ENCODE measurements at places on chromosomes 5 and 9.

- DNase-seq: no peak
Measured at GRCh38 chr5:128881502-128882018, 83.7 kb upstream of the SLC27A6 start.

GRCh38 chr5:116388564-116389258 is 185.9 kb downstream of the SEMA6A start:
- peak; percentile 43 for DNase-seq

DNA sequence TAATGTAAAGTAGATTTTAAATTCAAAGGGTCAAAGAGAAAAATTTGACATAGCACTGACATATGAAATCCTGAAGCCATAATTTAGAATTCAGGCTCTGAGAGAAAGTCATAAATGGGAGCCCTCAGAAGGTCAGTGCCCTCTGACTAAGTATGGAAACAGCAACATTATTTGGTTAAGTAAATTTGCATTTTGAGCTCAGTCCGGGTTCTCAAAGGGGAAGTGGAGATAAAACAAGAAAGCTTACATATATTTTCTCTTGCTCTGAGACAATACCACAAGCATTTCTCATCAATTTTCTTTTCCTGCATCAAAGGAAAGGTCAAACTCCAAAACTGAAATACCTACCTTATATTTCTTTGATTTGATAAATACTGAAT is 348.0 kb downstream of the SEMA5A start:
- DNase-seq: no peak

GRCh38 chr5:76099286-76099702 is 16.1 kb downstream of the SV2C start:
- DNase-seq: no peak

- peak; percentile 94 for DNase-seq
Measured at GRCh38 chr9:134644725-134645606, 3.4 kb downstream of the COL5A1 start.

Data from right hindlimb (tissue), 1 donor.